Neuronal stem cell (in vitro differentiated cells): ENCODE measurements at places on chromosomes 11 and 22.
A peak's percentile ranks its signal among the peaks of the same experiment; 100 is the strongest.

GRCh38 chr22:36331912-36332622, 55.7 kb downstream of the MYH9 start:
- DNase-seq, result no peak

GRCh38 chr11:35157814-35158700, 19.1 kb downstream of the CD44 start:
- no peak for DNase-seq

DNA sequence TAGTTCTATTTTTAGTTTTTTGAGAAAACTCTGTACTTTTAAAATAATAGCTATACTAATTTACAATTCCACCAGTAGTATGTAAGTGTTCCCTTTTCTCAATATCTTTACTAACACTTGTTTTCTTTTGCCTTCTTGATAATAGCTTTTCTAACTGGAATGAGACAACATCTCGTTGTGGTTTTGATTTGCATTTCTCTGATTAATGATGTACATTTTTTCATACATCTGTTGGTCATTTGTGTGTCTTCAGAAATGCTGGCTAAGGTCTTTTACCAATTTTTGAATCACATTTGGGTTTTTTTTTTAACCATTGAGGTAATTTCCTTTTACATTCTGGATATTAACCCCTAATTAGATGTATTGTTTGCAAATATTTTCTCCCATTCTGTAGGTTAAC, 258.9 kb downstream of the DYNC2H1 start:
- no peak for DNase-seq

GRCh38 chr22:40258501-40258915, 80.8 kb downstream of the TNRC6B start:
- no peak for DNase-seq

- no peak for DNase-seq
Observed at GRCh38 chr11:45556851-45557707, 108.3 kb downstream of the CHST1 start.

DNA sequence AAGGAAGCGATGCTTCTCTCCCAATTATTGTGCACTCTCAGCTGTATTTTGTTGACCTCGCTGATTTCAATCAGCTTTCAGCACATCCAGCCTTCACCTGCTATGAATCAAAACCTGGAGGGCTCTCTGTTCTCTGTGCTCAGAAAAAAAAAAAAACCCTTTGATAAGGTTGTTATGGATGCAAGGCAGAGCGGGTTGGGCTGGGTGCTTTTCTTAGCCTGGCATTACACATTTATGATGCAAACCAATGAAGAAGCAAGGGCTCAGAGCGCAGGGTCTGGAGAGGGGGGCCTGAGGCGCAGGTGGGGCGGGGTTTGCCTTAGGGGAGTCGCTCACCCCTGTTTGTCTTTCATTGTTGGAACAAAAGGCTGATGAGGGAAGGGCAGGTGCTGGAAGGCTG, 86.0 kb upstream of the CADM1 start:
- DNase-seq, result no peak

DNA sequence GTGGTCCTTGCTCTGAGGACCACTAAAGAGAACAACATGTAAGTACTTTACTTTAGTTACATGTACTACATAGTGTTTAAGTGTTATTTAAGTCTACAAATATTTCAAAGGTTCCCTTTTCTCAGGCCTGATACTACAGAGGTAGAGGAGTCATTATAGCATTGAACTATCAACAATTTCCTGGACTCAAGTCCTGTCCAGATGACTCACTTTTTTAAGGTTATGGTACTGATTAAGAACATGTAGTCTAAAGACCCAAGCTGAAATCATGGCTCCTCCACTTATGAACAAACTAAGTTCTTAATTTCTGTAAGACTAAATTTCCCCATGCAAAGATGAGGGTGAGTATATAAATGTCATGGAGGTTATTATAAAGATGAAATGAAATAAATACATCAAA, 74.7 kb downstream of the NARS2 start:
- no peak for DNase-seq

DNA sequence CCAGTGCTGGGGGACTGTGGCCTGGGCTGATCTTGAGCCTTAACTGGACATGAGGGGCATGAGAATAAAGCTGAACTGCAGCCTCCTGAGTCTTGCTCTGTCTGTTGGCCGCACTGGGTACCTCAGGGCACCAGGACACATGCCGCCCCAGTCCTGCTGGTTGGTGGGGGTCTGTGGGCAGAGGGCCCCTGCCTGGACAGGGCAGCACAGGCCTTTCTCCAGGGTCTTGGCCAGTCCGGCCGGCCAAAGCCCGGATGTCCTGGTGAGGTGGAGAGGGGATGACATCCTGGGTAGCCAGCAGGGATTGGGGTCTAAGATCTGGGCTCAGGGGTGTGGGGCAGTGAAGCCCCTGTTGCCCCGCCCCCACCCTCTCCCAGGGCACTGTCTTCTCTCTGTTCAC, 1.5 kb upstream of the RPS6KA4 start:
- no peak for DNase-seq

- no peak for DNase-seq
Observed at GRCh38 chr11:10798330-10798928, 10.3 kb downstream of the EIF4G2 start.

DNA sequence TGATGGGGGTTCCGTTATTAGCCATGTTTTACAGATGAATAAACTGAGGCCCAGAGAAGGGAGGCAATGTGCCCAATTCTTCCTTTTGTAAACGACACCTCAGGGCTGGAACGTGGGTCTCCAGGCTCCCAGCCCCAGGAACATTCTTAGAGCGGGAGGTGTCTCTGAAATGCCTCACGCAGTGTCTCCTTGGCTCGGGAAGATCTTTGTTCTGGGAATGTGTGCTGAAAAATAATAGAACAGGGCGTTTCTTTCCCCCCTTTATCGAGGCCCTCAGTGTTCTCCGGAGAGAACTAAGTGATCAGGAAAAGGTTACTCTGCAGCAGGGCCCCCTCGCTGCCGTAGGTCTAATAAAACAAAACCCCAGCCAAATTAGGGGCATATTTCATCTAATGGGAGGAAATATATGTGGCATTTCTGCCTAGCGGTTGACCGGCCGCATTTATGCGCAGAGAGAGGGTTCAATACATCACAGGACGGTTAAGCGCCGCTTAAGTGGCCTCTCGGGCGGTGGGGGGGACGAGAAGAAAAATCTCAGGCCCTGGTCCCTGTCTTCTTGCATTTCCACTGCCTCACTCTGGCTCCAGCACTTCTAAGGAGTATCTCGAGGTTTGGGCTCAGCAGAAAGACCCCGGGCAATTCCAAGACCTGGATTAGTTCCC, 564.3 kb downstream of the MN1 start:
- DNase-seq, result no peak

DNA sequence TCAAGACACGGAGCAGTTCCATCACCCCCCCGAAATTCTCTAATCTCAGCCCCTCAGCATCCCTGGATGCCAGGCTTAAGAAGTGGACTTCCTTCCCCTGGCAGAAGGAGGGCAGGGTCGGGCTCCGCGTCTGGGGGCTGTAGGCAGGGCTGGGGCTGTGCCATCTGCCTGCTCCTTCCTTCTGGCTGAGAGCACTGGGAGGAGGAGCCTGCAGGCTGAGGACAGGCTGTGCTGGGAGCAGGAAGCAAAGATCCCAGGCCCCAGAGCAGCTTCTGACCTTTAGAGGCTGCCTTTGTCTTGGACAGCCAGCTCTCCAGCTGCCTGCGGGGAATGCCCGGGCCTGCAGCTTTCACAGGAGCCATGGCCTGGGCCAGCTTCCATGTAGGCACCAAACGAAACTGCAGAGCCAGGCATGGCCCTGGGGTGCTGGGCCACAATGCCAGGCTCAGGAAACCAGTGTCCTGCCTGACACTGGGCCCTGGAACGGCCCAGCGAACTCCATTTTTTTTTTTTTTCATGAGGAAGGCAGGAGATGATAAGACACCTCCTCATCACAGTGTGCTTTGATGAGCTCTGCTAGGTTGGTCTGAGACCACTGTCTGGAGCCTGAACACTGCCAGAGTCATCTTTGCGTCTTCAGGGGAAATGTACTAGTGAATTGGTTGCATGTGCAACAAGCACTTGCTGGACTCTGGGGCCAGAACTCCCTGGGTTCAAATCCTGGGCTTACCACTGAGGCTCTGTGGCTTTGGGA, 67.9 kb downstream of the MCM5 start:
- DNase-seq, result peak; percentile 29

DNA sequence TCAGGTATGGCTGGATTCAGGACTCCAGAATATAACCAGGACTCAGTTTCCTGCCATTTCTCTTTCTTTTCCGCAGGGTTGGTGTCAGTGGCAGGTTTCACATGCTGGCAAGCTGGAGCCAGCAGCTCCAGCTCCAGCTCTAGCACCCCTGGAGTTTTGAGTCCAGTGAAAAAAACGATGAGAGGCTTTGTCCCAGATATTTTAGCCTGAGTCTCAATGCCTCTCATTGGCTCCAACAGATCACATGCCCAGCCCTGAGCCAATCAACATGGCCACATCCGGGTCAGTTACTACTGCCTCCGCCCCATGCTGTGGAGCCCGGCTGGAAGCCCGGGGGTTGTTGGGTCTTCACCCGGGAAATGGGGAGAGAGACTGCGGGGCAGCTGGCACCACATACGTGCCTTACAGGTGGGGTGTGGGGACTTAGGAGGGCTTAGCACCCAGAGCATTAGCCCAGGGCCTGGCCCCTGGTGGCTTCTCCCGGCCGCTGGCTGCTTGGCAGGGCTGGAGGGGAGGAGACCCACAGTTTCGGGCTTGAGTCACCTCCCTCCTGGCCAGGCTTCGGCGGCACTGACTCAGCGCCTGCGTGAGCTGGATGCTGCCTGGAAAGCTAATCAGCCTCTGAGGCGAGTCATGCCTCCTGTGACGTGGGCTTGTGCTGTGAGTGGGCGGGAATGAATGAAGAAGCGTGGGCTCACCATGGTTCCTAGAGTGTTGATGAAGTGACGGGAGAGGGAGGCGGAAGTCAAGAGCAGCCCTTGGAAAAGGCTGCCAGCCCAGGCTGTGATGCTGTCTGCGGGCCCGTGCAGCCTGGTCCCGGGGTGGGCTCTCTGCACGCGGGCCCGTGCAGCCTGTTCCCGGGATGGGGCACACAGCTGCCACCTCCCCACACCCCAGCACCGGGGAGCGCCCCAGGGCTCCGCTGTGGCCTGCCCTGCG, 15.3 kb upstream of the MRTFA start:
- DNase-seq, result no peak

- no peak for DNase-seq
Observed at GRCh38 chr22:43707648-43708047, 104.5 kb downstream of the EFCAB6 start.

DNA sequence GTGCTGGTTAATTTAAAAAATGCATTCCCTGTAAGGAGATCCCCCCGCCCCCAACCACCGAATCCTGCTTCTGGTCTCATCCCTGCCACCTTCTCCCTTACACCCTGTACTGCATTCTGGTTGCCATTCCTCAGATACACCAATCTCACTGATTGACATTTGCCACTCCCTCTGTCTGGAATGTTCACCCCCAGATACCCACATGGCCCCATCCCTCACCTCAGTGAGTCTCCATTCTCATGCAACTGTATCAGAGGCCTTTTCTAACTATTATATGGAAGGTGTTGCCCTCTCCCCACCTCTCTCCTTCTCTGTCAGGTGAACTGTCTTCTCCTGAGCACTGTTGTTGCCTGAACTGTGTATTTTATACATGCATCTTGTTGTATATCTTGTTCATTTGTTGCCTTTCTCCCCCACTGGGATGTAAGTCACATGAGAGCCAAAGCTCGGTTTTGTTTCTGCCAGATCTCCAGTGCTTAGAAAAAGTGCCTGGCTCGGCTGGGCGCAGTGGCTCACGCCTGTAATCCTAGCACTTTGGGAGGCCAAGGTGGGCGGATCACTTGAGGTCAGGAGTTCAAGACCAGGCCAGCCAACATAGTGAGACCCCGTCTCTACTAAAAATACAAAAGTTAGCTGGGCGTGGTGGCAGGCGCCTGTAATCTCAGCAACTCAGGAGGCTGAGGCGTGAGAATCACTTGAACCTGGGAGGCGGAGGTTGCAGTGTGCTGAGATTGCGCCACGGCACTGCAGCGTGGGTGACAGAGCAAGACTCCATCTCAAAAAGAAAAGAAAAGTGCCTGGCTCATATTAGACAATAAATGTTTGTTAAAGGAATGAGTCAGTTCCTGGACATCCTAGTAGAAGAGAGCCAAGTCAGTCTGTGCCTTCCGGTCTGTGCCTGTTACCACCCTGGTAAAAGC, 61.0 kb downstream of the TNRC6B start:
- no peak for DNase-seq

DNA sequence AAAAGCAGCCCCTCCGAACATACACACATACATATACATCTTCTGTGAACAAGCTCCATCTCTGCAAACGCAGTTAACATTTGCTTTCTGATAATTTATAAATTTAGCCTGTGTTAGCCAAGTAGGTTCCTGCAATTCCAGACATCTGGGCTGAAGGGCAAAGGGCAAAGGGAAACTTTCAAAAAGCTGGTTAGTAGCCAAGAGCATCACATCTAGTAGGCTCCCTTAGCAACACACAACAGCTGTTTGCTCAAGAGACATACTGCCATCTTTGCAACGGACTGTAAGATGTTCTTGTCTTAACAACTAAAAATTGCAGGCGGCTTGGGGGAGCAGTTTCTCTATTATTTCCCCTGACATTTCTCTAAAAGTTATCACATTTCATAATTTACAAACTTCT, 134.9 kb downstream of the RBFOX2 start:
- no peak for DNase-seq

GRCh38 chr22:29539105-29539504, 14.5 kb downstream of the THOC5 start:
- no peak for DNase-seq

DNA sequence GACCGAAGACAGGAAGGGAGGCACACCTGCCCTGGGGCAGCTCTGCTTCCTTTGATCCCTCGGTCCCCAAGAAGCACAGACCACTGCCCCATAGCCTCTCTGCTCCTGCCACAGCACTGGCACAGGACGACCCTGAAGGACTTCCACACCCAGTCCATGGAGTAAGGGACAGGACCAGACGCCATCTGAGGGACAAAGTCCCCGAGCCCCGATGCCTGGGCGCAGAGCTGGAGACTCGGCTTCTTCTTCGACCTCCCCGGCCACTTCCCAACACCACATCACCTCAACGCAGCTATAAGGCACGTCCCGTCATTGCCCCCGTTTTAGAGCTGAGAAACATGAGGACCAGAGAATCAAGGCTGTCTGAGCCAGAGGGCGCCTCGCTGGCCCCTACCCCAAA, 310.5 kb downstream of the BRD1 start:
- DNase-seq, result no peak

DNA sequence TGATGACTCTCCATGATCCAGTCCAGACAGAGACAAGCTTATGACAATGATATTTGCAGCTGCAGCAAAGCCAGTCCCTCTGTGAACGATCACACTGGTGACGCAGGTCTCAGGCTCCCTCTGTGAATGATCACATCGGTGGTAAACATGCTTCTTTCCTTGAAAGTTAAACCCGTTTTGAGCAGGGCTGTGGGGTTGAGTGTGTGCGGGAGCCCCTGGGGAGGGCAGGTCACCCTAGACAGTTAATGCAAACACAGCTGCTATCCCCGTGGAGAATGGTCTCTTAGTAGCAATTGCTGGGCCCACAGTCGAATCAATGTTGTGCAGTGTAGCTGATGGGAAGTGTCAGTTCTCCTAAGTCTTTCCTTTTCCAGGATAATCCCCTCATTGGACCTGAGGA, 71.0 kb upstream of the KIRREL3 start:
- DNase-seq, result no peak

- no peak for DNase-seq
Observed at GRCh38 chr11:25377466-25377865, 880.6 kb downstream of the LUZP2 start.

- DNase-seq, result no peak
Observed at GRCh38 chr22:48704335-48704734, 1123.3 kb downstream of the BRD1 start.
